Endodermal cell (in vitro differentiated cells): ENCODE measurements at places on chromosomes 13 and 19. TPM values are rescaled to one million over a fixed set of nuclear protein-coding genes. Genes with fewer than 3 reads are reported as not detected.

Gene ACP5
- 2.1 to 6.2 TPM (median 4.1 TPM) in 3 replicates for total RNA-seq

Gene SLC17A7
- 0.18 and 0.22 TPM in 2 replicates for total RNA-seq

DNA sequence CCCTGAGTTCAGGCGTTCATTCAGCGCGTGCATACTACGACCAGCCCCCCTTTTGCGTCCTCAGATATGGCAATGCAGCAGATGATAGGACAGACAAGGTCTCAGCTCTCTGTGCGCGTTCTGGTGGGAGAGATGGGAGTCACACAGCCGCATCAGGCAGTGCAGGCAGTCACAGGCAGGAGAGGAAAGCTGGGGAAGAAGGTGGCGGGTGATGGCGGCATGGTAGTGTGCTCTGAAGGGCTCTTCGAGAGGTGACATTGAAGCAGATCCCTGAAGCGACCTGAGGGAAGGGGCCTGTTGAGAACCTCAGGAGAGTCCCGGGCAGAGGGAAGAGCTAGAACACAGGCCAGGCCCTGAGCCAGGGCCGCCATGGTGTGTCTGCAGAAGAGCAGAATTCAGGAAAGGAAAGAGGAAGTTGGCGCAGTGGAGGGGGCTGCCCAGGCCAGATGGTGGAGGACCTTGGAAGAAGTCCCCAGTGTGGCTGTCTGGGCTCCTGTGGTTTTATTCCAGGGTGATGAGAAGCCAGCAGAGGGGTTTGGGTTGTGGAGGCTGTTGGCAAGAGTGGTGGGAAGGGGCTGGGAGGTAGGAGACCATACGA is 3.5 kb downstream of the USF2 start:
- DNase-seq = no peak

GRCh38 chr19:28726533-28727479 is 486.1 kb downstream of the UQCRFS1 start:
- DNase-seq = no peak

Gene FBXW9
- total RNA-seq = 13.8 to 15.1 TPM (median 14.7 TPM) in 3 replicates

DNA sequence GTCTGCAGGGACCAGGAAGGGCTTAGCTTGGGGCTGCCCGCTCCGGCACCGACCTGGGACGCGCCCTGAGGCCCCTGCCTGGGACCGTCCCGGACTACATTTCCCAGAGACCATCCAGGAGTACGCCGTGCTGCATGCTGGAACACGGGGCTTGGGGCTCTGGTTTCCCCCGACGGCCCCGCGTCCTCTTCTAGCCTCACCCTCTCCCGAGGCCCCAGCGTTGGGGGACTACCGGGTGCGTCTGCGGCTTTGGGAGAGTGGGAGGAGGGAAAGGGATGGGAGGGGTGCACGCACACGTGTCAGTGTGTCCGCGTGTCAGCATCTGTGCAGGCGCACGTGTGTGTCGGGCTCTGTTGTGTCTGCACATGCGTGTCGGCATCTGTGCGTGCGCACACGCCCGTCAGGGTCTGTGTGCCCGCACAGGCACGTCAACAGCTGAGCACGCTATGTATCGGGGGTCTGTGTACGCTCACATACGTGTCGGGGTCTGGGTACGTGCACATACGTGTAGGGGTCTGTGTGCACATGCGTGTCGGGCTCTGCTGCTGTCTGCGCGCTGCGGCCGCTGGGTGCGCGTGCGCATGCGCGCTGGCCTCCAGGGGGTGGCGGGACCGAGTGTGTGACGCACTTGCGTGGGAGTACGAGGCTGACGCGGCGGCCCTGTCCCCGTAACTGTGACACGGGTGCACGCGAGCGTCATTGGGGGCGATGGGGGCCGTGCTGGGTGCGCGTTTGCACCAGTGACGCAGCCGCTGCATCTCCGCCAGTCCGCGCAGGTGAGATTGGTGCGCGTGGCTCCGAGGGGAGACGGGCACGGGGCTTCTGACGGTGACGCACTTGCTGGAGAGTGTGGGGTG is at the start of gene ZNF331:
TSS of gene ZNF331 (plus strand) at position 625 of the 857 bp plus-strand sequence. CDS start 31,232 bp downstream, outside the sequence.
- peak; percentile 88 for DNase-seq

GRCh38 chr13:30353060-30353459 is 45.7 kb upstream of the KATNAL1 start:
- no peak for DNase-seq

DNA sequence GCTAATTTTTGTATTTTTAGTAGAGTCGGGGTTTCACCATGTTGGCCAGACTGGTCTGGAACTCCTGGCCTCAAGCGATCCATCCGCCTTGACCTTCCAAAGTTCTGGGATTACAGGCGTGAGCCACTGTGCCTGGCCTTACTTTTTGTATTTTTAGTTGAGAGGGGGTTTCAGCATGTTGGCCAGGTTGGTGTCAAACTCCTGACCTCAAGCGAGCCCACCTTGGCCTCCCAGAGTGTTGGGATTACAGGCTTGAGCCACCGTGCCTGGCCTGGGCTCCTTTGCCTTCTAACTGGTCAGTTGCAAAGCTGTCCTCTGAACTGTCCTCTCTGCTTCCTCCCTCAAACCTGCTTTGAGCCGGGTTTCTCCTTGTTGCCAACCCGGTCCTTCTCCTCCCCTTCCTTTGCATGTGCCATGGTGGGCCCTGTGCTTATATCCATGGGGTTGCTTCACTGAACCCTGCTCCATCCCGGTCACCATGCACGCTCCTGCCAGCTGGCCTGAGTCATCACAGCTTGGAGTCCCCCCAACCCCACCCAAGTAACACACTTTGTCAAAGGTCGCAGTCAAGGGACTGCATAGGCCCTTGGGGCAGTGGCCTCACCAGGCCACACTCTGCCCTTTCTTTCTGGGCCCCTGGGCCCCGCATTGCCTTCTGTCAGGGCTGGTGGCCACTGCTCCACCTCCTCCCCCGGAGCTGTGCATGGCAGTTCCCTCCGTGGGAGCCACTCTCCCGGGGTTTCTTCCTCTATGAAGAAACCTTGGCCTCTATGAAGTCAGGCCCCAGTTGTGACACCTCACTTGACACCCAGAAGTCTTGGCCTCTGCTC is 21.2 kb downstream of the WTIP start:
- DNase-seq = no peak

GRCh38 chr19:14006085-14006765 is at the start of gene RFX1:
Gene RFX1 (minus strand): TSS chr19:14006320. CDS start chr19:13993843, 12,477 bp downstream.
- DNase-seq = peak; percentile 99

DNA sequence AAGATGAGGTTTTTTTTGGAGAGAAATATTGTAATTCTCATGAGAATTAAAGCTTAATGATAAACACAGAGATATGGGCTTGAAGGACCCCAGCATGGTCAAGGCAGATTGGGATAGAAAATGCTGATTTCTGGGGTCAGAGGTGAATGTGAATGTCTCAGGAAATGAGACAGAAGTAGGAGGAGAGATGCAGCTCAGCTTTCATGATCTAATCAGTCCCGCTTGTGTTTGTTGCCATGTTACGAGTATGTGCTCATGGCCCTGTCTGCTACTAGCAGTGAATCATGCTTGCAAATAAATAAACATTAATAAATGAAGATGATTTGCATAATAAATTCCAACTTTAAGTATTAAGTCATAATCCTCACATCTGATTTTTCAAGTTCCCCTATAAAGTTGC is 23.0 kb upstream of the NDFIP2 start:
- DNase-seq = no peak

Gene C13orf42
- 11.7 to 19.0 TPM (median 17.6 TPM) in 3 replicates for total RNA-seq

DNA sequence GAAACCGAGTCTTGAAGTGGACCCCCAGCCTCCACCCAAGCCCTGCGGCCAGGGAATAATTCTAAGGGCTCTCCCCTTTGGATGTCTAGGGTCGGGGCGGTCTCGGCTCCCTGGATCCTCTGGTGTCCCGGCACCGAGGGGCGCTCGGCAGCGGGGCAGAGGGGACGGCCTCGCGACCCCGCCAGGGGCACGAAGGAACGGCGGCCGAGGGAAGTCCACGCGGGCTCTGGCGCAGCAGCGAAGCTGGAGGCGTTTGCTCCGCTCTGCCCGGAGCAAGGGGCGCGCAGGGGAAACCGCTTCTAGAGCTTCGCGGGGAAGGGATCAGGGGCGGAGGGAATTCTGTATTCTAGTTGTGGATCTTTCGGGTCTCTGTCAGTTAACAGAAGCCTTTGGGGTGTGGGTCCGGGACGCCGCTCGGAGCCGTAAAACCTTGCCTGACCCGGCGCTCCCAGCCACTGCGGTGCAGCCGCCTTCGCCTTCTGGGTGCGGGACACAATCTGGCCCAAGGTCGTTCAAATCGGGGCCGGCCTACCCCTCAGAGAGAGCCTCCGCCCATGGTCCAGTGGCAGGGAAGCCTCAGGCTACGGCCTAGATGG is 118.2 kb downstream of the KCNRG start:
- peak; percentile 74 for DNase-seq

Gene ZNF541
- not detected in 2 replicates for total RNA-seq

Gene SLC25A30
- total RNA-seq = 9.9 and 11.5 TPM in 2 replicates

Gene TEX26
- not detected in 2 replicates for total RNA-seq

Gene SPACA4
- not detected in 2 replicates for total RNA-seq

Gene GIPC3
- total RNA-seq = 0.88 to 1.1 TPM (median 0.93 TPM) in 3 replicates

GRCh38 chr19:49141352-49141751 is 13.8 kb downstream of the HRC start:
- DNase-seq = no peak

- no peak for DNase-seq
Measured at GRCh38 chr13:20501120-20501519, 24.5 kb downstream of the CRYL1 start.

Gene PSG3
- total RNA-seq = not detected in 3 replicates

DNA sequence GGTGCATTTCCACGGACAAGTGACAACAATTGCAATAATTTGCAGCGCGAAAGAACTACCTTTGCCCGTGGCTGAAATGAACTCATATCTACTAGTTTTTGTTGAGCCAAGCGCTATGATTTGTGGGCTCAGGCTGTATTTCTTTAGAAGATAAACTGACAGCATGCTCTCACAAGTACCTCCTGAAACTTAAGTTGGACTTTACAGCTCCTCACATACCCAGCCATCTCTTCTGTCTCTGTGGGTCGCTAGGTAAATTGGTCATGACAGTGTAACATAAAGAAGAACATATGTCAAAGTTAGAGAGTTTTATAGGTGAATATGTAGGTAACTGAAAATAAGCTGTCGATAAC is 839 bp downstream of the COG6 start:
- no peak for DNase-seq

DNA sequence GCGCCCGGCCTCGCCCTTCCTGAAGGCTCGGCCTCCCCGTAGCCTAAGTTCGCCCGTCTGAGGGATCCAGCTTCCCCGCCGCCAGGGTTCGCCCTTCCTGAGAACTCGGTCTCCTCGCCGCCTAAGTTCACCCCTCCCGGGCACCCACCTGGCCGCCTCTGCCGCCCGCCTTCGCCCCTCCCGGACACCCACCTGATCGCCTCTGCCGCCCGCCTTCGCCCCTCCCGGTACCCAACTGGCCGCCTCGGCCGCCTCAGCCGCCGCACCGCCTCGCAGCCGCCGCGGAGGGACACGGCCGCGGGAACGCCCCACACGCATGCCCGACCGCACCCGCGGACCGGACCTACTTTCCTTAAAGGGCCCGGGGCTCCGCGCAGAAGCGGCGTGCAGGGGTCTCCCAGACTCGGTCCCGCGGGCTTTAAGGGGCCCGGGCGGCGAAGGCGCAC is at the start of gene MOB3A:
TSS of gene MOB3A (minus strand) at position 293 of the 446 bp plus-strand sequence. CDS start 17,766 bp downstream, outside the sequence.
- DNase-seq = no peak

Gene CYP2S1
- total RNA-seq = 26.7 and 34.2 TPM in 2 replicates

Gene CEACAM5
- total RNA-seq = not detected in 3 replicates

- DNase-seq = no peak
Measured at GRCh38 chr13:106151056-106151699, 384.3 kb downstream of the EFNB2 start.

DNA sequence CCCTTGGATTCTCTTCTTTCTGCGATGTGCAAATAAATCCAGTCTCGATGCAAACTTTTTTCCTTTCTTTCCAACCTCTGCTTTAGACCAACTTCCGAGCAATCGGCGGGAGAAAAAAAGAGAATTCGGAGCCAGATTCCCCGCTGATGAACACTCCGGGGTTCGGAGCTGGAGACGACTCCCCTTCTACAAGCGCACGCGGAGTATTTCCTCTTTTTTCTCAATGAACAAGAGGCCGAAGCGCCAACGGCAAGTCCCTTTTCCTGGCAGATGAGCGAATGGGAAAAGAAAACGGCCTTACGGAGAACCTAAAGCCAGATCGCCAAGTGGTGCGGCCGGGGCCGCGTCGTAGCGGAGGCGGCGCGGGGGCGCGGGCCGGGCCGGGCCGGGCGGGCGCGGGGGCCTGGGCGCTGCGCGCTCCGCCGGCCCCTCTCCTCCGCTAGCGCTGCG is 250 bp downstream of the SPRY2 start:
- DNase-seq = no peak

- no peak for DNase-seq
Measured at GRCh38 chr19:50924586-50924985, 13.4 kb upstream of the KLK4 start.

- DNase-seq = no peak
Measured at GRCh38 chr13:47025791-47026447, 129.1 kb upstream of the HTR2A start.

GRCh38 chr19:11375143-11375948 is 880 bp downstream of the SWSAP1 start:
- DNase-seq = peak; percentile 83

Gene SOX21
- total RNA-seq = 10.1 and 13.0 TPM in 2 replicates

- peak; percentile 83 for DNase-seq
Measured at GRCh38 chr19:40280608-40281221, 4.4 kb downstream of the AKT2 start.

Gene KISS1R
- 0.50 and 0.73 TPM in 2 replicates for total RNA-seq

- DNase-seq = no peak
Measured at GRCh38 chr19:618247-618619, 15.1 kb downstream of the POLRMT start.
